ENCODE measurements at places on chromosomes 4 and X. TPM values are rescaled to one million over a fixed set of nuclear protein-coding genes. Genes with fewer than 3 reads are reported as not detected.
A peak's percentile ranks its signal among the peaks of the same experiment; 100 is the strongest.

- no peak overlapping the region for H3K4me3 ChIP-seq
- H3K27ac ChIP-seq = no peak overlapping the region
- H3K27me3 ChIP-seq = no peaks in the 10 kb centered on the region
- no peaks in the 10 kb centered on the region for H3K36me3 ChIP-seq
- H3K4me1 ChIP-seq = no peaks in the 10 kb centered on the region
- DNase-seq = no peak
Measured at GRCh38 chrX:25555521-25555920, 539.8 kb upstream of the ARX start.

CC2D2A gene
- total RNA-seq = 10.1 TPM

DNA sequence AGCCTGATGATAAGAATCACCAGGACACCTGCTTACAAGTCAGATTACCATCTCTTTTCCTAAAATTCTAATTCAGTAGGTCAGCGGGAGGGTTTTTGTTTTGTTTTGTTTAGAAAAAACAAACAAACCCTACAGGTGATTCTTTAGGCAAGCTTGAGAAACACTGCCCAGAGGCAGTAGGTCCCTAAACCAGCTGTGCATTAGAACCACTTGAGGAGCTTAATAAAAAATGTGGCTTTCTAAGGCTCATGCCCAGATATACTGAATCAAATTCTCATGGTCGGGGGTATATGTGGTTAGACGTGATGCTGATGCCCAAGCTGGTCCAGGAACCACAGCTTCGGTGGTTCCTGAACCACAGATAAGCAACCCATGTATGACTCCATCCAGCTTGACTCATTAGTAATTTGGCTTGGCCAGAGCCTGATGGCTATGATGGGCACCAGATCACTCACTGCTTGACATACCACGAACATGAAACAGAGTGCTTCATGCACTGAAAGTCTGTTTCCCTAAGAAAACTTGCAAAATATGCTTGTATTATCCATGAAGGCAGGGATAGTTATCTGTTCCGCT lies 338.1 kb upstream of the F9 start:
- no peak overlapping the region for H3K4me3 ChIP-seq
- no peaks in the 10 kb centered on the region for H3K27me3 ChIP-seq
- H3K4me1 ChIP-seq = no peaks in the 10 kb centered on the region
- no peak overlapping the region for H3K27ac ChIP-seq
- no peaks in the 10 kb centered on the region for H3K36me3 ChIP-seq

- no peak overlapping the region for H3K27ac ChIP-seq
- H3K27me3 ChIP-seq = no peaks in the 10 kb centered on the region
- H3K4me1 ChIP-seq = no peaks in the 10 kb centered on the region
- H3K36me3 ChIP-seq = no peaks in the 10 kb centered on the region
Measured at GRCh38 chrX:55452833-55453124, 852 bp downstream of the MAGEH1 start.

DNA sequence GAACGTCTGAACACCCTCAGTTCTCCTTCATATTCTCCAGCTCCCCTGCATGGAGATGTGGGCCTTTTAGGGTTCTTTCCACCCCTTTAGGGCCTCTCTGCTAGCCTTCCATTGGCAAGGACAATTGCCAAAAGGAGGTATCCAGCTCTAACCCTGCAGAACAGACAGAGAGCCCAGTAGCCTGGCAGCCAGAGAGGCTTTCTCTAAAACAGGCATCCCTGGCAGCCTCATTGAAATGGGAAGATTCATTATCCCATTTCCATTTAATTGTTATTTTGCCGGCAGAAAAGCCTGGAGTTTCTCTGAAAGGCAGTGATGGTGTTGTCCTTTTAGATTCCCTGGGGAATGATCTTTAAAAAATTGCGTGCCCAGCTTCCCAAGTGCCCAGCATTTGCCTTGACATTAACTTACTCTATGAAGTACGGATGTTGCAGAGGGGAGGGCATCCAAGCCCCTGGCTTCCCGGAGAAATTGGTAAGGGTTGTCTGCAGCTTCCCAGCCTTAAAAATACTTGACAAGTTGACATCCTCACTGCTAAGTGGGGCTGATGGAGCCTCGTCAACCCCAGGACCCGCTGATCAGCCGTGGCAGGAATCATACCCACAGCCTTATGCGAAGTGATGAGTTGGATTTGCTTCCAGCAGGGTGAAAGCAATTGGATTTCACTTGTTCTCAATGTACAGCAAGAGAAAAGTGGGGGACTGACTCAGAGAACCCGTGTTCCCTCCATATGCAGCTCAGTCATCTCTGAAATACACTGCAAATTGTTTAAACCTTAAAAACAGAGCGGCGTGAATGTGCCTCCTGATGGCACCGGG lies 244.1 kb downstream of the CRLF2 start:
- H3K36me3 ChIP-seq = no peaks in the 10 kb centered on the region
- no peak overlapping the region for H3K27ac ChIP-seq
- DNase-seq = no peak

MAGEB4 gene
- total RNA-seq = not detected

GRCh38 chr4:165355900-165356300 lies 22.9 kb upstream of the CPE start:
- H3K27me3 ChIP-seq = no peaks in the 10 kb centered on the region
- no peaks in the 10 kb centered on the region for H3K4me1 ChIP-seq
- no peak overlapping the region for H3K4me3 ChIP-seq
- peak; percentile 11 for DNase-seq
- H3K27ac ChIP-seq = no peak overlapping the region

DNA sequence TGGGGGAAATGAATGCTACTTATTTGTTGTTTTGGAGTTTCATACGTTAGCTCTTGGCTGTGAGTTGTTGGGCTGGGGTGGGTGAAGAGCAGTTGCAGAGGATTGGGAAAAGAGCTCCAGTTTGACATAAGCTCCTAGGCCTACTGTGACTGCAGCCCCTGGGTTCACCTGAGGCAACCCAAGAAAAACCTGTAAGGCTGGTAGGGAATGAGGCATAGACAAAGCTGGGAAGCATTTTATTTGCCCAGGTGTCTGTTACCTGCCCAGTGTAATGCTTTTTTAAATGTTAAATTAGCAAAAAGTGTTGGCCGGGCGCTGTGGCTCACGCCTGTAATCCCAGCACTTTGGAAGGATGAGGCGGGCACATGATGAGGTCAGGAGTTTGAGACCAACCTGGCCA lies 160.0 kb downstream of the FHIP1A start:
- no peak for DNase-seq
- H3K27ac ChIP-seq = no peak overlapping the region
- no peaks in the 10 kb centered on the region for H3K4me1 ChIP-seq
- no peaks in the 10 kb centered on the region for H3K27me3 ChIP-seq
- H3K36me3 ChIP-seq = no peaks in the 10 kb centered on the region

NAT8L gene
- total RNA-seq = 1.5 TPM

GRCh38 chr4:159014859-159015258 lies 88.0 kb upstream of the RAPGEF2 start:
- no peak overlapping the region for H3K4me3 ChIP-seq
- H3K27ac ChIP-seq = no peak overlapping the region
- no peak for DNase-seq
- H3K27me3 ChIP-seq = no peaks in the 10 kb centered on the region
- no peaks in the 10 kb centered on the region for H3K4me1 ChIP-seq

DNA sequence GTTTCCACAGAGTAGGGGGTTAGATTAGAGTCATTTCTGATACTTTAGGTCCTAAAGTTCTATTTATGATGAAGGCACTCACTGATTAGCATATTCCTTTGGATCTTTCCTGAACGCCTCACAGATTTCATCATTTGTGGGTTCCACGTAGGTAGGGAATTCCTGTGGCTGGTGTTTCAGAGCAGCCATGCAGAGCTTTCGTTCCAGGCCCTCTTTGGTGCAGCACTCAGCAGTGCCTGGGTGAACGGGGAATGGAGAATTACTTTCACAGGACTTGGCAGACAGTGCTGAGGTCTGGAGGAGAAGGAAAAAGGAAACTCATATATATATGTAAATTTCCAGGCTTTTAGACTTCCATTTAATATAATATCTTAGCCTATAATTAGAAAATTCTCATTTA lies 18.5 kb downstream of the GC start:
- DNase-seq = no peak
- H3K4me1 ChIP-seq = no peaks in the 10 kb centered on the region
- no peak overlapping the region for H3K4me3 ChIP-seq
- no peaks in the 10 kb centered on the region for H3K27me3 ChIP-seq

- peak; percentile 73 for DNase-seq
- H3K4me3 ChIP-seq = no peak overlapping the region
- no peaks in the 10 kb centered on the region for H3K36me3 ChIP-seq
- no peaks in the 10 kb centered on the region for H3K27me3 ChIP-seq
- peak overlapping the region; percentile 8 for H3K27ac ChIP-seq
Measured at GRCh38 chrX:68677998-68678397, 30.5 kb downstream of the STARD8 start.

ADGRA3 gene
- total RNA-seq = 104 TPM

GRCh38 chrX:119607018-119607389 lies 780 bp upstream of the NKRF start:
- H3K4me3 ChIP-seq = peak overlapping the region; percentile 77
- peaks cover 6% of the 10 kb centered on the region for H3K27me3 ChIP-seq
- H3K4me1 ChIP-seq = peaks cover 15% of the 10 kb centered on the region
- peaks cover 14% of the 10 kb centered on the region for H3K36me3 ChIP-seq
- no peak overlapping the region for H3K27ac ChIP-seq

- DNase-seq = no peak
- no peak overlapping the region for H3K4me3 ChIP-seq
- H3K36me3 ChIP-seq = no peaks in the 10 kb centered on the region
- no peak overlapping the region for H3K27ac ChIP-seq
Measured at GRCh38 chrX:124300405-124300804, 32.1 kb upstream of the TEX13D start.
